ENCODE measurements at places on chromosomes 2 and 18.

- DNase-seq: no peak
These were observed 17.3 kb upstream of the RHOB start for GRCh38 chr2:20429528-20429927.

DNA sequence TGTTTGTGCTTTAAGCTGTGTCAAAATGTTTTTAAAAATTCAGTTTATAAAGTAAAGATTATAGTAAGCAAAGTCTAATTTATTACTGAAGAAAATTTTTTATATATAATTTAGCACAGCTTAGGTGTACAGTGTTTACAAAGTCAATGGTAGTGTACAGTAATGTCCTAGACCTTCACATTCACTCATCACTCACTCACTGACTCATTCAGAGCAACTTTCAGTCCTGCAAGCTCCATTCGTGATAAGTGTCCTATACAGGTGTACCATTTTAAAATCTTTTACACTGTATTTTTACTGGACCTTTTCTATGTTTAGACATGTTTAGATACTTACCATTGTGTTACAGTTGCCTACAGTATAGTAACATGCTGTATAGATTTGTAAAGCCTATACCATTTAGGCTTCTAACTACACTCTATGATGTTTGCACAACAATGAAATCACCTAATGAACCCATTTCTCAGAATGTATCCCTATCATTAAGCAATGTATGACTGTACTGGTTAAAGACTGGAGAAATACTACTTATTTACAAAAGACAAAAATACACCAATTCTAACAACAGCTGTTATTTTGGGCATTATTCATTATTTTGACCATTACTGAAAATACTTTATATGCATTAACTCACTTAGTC lies 95.1 kb downstream of the STRN start:
- no peak for DNase-seq

- no peak for DNase-seq
These were observed 11.8 kb upstream of the HAT1 start for GRCh38 chr2:171910494-171910893.

DNA sequence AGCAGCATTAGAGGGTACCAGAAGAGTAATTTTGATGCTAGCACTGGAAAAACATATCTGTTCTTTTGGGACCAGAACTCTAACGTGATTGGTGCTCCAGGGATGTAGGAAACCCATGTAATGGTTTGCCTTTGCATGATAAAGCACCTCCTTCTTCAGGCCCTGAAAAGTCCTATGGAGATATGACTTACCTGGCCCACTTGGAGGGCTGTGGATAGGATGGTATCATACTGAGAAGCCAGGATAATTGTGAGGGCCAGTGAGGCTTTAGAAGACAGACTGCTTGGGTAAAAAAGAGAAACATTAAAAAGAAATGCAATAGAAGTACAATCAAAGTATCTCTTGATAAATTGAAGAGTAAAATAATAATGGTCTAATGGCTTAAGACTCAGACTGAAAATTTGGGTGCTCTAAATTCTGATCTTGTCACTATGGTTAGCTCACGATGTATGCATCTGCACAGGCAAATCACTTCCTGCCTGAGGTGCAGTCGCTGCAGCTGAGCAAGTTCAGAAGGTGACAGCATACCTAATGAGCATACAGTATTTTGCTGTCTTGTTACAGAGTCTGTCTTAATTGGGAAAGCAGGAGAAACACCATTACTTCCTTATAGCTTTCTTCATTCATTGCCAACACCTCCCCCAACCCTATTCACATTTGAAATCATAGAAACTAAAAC lies 371.5 kb downstream of the NUP35 start:
- no peak for DNase-seq

- DNase-seq: no peak
These were observed 22.6 kb upstream of the SUCLG1 start for GRCh38 chr2:84481702-84482101.

DNA sequence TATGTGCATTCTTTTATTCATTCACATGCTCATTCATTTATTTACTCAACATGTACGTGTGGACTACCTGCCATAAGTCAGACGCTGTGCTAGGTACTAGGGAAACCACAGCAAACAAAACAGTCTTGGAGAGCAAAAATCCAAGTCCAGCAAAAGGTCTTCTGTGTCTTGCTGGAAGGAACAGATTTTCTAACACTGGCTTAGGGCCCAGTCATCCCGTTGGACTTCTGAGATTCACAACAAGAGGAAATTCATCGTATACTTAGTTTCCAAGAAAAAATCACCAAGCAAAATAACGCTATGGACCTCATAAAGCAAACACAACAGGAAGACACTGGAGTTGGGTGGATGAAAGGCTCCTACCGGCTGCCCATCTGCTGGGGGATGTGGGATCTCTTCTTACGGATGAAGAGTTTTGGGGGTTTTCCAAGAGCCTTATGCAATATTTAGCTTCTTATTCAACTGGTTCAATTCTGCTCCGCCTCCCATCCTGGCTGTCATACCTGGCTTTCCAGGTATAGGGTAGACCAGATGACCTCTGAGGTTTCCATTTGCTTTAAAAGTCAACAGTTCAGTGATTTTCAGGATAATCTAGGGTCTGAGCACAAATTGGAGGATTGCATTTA lies 262.7 kb downstream of the HAUS1 start:
- DNase-seq: no peak

- DNase-seq: no peak
These were observed 64.8 kb upstream of the GALNT5 start for GRCh38 chr2:157192445-157193423.

GRCh38 chr2:287471-287885 lies 413 bp downstream of the ALKAL2 start:
- DNase-seq: no peak

- DNase-seq: no peak
These were observed 348.1 kb downstream of the SOCS6 start for GRCh38 chr18:70636991-70637390.

DNA sequence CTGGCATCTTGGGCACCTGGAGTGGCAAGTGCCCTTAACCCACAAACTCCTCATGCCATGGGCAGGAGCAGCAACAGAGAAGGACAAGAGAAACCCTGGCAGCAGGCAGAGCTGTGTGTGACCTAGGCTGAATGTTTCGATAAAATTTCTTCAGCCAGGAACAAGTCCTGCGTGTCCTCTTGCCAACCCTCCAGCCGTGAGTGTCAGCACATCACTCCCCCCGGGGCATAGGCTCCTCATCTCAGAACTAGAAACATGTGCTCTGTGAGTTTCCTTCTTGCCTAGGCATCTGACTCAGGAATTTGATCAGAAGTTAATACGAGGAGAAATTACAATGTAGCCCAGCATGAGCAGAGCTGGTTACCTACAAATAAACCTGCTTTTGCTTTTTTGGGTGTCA lies 2.2 kb downstream of the ABCG8 start:
- DNase-seq: no peak

DNA sequence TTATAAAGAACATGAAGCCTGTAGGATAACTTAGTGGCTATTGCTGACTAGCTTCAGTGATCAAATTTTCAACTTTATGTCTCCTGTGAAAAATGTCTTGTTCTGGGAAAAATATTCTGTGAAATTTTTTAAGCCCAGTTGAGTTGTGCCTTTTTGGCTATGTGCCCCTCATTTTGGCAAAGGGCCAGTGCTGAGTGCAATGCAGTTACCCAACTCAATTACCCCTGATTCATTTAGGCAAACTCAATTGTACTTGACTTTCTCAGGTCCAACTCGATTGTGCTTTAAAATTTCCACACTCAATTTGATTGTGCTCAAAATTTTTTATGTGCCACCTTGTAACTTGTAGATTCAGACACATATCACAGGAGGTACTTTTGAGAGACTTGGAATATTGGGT lies 548.8 kb upstream of the NRP2 start:
- no peak for DNase-seq

DNA sequence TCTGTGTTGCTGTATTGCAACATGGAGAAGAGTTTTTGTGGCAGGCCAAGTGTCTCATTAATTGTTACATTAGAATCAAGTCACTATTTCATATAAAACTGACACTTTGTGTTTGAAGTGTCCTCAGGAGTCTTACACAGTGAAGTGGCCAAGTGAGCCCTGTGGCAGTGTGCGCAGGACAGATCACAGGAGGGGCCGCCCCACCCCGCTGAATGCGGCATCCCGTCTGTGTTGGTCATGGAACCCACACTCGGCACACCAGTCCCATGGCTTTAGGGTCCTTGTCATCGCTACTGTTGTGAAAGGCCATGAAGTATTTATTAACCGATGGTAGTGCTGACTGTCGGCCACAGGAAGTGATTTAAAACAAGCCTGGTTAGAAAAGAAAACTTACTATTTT lies 144.7 kb upstream of the NFATC1 start:
- no peak for DNase-seq

DNA sequence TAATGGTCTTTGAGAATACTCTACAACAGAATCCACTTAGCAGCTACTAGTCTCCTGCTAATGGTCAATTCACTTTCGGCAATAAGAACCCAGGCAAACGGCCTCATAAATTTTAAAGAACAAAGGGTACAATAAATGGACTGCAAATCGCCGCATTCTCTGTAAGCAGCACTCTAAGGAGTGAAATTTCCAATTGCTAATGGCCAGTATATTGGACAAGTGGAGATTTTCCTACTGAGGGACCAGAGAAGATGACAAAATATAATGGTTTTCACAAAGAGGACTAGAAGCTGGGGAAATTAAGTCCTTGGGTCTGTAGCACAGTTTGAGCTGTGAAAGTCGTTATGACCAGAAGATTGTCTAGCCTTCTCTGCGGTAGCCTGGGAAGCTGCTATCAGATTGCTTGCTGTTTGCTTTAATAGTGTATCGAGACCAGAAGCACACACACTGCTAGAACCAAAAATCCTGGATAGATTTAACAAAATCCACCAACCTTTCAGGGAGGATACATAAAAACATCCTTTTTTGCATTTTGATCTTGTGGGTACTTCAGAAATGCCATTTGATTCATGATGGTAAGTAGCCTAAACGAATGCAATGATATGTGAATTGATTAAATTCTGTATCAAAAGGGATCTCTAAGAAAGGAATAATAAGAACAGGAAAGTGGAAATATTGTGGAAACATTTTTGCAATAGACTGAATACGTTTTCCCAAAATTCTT lies 53.6 kb upstream of the ATP8B1 start:
- DNase-seq: no peak

DNA sequence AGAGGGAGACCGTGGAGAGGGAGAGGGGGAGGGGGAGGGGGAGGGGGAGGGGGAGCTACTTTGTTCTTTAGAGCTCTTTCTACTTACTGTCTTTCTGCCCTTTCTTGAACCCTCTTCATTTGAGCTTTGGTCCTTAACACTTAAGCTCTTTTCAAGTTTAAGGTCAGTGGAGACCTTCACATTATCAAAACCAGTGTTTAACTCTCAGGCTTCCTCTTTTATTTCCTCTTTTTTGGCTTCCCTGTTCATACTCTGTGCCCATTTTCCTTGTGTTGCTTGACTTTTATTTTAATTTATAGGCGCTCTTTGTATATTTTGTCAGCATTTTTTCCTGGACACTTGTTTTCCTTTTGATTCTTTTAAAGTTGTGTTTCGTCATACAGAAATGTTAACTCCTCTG lies 37.1 kb downstream of the ACSL3 start:
- no peak for DNase-seq

DNA sequence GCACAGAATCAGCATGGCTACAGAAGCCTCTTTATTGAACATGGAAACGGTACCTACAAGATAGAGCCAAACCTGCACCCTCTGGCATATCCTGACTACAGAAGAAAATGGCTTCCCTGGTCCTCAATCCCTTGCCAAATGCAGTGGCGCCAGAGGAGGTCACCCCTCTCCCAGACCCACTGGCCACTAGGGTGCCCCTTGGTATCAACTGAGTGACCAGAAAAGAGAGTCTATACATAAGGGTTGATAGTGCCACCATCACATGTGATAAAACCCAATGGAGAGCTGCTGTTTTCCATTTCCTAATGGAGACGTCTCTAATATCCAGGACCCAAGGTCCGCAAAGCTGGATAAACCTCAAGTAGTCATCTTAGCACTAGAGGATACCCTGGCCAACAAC lies 52.7 kb upstream of the ALK start:
- no peak for DNase-seq

DNA sequence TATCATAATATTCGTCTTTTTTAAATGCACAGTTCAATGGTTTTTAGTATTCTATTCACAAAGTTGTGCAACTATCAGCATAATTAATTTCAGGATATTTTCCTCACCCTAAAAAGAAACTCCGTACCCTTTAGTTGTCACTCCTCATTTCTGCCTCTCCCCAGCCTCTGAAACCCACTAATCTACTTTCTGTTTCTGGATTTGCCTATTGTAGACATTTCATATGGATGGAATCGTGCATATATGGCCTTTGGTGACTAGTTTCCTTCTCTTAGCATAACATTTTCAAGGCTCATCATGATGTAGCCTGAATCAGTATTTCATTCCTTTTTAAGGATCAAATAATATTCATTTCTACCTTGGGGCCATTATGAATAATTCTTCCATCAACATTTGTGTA lies 18.5 kb downstream of the NEURL3 start:
- no peak for DNase-seq

DNA sequence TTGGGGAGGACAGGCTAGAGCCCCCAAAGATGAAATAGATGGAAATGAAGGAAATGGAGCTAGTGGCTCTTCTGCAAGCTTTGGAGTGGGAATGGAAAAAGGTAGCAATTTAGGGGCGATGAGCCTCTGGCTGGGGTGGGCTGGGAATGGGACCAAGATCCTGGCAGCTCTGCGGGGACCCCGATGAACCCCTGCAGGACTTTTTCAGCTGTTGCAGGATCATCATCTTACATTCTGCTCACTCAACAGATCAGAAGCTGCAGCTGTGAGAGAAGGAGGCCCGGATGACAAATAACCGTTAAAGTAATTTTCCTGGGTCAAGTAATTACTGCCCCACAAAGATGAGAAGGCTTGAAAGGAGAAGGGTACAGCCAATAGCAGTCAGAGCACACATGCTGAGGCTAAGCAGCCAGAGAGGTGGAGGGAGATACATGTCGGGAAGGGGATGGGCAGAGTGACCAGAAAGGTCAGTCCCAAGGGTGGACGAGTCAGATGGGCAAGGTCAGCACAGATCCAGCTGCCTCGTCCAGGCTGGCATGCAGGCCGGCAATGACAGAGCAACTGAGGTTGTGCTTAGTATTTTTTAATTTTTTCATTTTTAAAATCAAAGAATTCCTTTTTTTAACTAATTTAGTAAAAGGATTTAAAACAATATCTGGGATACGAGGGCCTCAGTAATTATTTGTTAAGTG lies 245.0 kb upstream of the RAB6C start:
- no peak for DNase-seq

GRCh38 chr2:127176371-127177311 lies 43.5 kb downstream of the CYP27C1 start:
- no peak for DNase-seq

- no peak for DNase-seq
These were observed 258.1 kb downstream of the CTNNA2 start for GRCh38 chr2:79770926-79771325.

GRCh38 chr18:3596637-3597384 lies 146.8 kb downstream of the TGIF1 start:
- DNase-seq: peak; percentile 21
